SW 1271 (cell line): ENCODE measurements at places on chromosomes 2 and 18.

DNA sequence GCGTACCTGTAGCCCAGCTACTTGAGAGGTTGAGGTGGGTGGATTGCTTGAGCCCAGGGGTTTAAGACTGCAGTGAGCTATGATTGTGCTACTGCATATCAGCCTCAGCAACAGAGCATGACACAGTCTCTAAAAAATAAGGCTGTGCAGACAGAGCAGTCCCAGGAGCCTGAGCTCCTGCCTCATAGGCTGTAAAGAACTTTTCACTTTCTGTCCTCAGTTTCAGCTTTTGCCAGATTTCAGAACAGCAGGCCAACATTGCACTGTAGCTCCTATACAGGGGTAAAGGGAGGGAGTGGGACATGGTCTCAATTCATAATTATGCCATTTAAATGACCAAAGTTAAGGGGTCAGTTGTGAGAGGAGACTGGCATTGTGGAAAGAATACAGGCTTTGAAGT, 150.6 kb downstream of the GALNT1 start:
- no peak for DNase-seq

- DNase-seq: no peak
Measured at GRCh38 chr2:117982376-117983033, 31.4 kb downstream of the CCDC93 start.

DNA sequence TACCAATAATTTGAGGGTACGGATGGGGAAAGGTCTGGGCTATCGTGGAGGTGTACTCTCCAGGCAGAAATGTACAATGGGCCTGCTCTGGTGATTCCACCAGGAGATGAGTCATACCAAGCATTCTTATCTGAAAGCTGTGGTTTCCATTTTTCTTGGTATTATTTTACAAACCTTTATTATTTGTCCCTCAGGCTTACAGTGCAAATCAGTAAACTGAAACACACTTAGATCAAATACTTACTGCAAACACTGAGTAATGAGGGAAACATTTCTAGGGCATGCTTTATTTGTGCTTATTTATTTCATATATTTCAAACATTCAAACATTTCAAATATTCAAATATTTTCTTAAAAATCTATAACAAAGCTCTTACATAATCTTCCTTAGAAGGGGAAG, 319.8 kb downstream of the RND3 start:
- DNase-seq: no peak

DNA sequence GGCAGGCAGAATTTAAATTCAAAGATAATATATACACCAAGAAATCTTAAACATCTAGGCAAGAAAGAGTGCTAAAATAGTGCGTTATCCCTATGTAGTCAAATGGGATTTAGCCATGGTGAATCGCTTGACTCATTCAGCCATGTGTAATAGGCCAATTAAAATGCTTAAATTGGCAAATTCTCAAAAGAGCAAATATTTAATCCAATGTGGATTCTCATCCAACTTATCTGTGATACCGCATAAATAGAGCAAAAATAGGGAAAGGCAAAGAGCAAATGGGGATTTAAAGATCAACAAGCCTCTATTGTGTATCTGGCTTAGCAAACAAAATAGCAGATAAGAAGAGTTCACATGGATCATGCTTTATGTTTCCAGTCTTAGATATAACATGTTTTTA, 123.2 kb upstream of the RPRM start:
- no peak for DNase-seq

- no peak for DNase-seq
Measured at GRCh38 chr2:15931319-15931890, 8.9 kb upstream of the MYCN start.

- no peak for DNase-seq
Measured at GRCh38 chr18:49709347-49709690, 104.0 kb downstream of the ACAA2 start.

DNA sequence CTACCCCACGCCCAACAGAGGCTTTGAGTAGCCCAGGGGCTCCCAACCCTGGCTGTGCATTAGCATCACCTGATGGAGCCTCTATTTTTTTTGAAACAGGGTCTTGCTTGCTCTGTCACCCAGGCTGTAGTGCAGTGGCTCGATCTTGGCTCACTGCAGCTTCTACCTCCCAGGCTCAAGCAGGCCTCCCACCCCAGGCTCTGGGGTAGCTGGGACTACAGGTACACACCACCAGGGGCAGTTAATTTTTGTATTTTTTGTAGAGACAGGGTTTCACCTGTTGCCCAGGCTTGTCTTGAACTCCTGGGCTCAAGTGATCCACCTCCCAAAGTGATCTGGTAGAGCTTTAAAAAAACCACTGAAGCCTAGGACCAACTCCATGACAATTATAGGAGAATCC, 394.8 kb upstream of the ATP5MC3 start:
- DNase-seq: no peak

- DNase-seq: no peak
Measured at GRCh38 chr18:3511980-3512379, 62.0 kb downstream of the TGIF1 start.

- no peak for DNase-seq
Measured at GRCh38 chr18:76412010-76412817, 82.8 kb downstream of the ZNF516 start.

GRCh38 chr2:118442046-118442445, 353.8 kb downstream of the INSIG2 start:
- DNase-seq: no peak

- DNase-seq: no peak
Measured at GRCh38 chr2:231688719-231689118, 19.6 kb upstream of the PTMA start.

GRCh38 chr2:173075056-173075780, 428 bp upstream of the MAP3K20 start:
- DNase-seq: no peak

DNA sequence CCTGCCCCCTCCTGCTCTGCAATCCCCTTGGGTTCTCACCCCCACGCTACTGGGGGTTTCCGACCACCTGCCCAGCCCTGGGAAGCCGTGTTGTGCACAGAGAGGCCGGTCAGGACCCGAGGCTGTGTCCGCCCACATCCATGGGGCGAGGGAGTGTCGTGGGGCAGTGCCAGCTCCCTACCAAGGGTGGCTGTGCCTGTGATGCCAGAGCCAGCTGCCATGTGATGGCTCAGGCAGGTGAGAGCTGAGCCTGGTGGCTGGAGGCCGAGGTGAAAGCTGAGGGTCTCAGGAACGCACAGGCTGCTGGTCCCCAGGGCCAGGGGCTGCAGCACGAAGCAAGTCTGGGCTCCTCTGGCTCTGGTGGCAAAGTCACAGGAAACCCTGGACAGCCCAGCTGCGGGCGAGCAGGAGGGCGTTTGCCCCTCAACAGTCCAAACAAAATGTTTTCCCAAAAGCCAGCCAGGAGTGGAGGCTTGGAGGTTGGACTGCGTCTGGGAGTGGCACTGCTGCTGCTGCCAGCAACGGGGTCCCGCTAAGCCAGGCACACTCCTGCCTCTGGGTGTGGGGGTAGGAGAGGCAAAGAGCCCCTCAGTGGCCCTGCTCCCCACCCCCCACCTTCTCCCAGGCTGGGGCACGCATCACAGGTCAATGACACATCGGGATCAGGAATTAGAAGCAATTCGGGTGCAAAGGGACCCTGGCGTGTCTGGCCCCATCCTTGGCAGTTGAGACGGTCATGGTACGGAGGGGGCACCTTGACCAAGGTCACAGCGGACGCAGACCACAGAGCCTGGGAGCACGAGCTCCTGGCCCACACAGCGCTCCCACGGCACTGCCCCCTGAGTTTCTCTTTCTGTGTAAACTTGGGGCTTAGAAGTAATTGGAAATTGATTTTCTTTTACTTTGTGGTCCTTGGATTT, 72.4 kb upstream of the GPC1 start:
- DNase-seq: no peak

- no peak for DNase-seq
Measured at GRCh38 chr2:151991010-151991409, 107.8 kb downstream of the CACNB4 start.
